ENCODE measurements at places on chromosomes 12 and 14.

DNA sequence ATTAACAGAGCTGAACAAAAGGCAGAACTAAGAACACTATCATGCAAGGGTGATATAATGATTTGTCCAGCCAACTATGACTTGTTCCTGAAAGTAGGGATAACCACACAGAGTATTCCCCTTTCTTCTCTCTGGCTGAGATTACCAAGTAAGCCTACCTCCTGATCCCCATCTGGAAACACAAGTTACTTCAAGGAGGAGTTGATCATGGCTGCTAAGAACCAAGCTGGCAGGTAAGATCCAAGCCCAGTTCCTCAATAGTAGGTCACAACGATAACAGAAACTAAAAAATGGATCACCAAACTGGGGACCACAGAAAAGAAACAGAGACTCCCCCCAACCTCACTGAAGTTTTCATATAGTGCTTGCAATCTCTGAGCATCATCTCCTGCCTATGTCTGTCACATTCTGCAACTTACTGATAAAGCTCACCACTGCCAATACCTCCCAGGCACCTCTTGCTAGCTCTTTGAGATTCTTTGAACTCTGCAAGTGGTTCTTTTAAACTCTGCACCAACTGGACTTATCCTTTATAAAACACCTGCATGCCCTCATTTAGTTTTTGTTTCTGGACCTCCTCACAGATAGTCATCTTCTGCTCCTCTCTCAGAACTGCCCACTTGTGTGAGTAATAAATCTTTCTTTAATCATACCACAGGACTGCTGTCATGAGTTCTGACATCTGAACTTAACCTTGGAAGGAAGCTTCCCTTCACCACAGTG is 76.6 kb downstream of the LRP6 start:
- DNase-seq: no peak

GRCh38 chr14:64158608-64159007 is 135.6 kb downstream of the ESR2 start:
- no peak for DNase-seq

GRCh38 chr12:48815126-48816110 is 2.9 kb upstream of the CACNB3 start:
- DNase-seq: peak; percentile 90

- DNase-seq: no peak
Measured at GRCh38 chr12:116675339-116676107, 62.3 kb downstream of the SPRING1 start.

GRCh38 chr12:124392271-124392666 is 97.4 kb downstream of the RFLNA start:
- peak; percentile 71 for DNase-seq

DNA sequence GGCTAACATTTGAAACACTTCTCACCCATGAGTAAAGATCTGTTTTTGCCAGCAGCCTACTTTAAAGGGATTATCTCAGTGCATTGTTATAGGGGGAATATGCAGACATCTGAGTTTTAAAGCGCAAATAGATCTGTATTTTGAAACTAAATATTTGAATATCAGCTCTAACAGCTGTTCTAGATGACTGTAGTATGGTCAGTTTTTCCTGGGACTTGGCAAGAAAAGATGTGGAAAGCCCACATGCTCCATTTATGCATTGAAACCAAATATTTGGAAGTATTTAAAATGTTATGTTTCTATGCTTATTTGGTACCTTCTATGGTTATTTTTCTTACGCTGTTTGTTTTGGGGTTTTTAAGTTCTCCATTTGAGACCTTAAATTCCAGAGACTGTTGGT is 41.7 kb downstream of the RIC8B start:
- DNase-seq: no peak

DNA sequence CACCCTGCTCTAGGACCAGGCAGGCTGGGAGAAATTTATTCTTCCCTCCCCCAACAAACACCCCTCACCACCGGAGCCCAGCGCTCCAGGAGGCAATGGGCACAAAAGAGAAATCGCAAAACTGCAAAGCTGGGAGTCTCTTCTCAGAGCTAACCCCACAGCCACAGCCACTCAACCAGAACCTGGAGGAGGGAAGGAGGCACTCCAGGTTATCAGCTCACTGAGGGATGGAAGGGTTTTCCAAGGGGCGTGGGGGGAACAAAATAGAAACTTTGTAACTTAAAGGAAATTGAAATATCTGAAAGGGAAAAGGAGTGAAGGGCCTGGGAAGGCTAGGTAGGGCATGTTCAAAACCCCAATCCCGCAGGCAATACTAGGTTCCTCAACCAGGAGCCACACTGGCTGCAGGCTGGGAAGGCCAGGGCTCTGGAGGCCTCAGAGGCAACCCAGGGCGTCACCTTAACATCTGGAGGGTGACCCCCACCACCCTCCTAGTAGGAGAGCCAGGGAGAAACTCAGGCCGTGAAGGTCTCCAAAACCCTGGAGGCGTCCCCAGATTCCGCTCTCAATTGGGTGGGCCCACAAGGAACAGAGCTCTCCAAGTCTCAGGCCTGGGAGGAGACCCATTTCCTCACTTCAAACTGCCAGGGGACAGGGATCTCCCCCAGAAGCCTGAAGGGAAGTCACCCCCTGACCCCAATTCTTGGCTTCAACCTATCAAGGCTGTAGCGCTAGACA is 3.2 kb downstream of the KDM2B start:
- no peak for DNase-seq

DNA sequence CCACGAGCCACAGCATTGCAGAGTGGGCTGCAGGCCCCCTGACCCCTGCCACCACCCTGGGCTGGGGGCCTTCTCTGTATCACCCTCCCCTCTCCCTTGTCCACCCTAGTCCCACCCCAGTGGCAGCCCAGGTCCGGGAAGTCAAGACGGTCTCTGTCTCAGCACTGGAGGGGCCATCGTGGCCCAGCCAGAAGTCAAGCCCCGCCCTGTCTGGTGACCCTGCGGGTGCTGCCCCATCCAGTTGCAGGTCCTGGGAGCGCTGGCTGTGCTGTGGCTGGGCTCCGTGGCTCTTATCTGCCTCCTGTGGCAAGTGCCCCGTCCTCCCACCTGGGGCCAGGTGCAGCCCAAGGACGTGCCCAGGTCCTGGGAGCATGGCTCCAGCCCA is 2.7 kb downstream of the PLD4 start:
- DNase-seq: no peak

DNA sequence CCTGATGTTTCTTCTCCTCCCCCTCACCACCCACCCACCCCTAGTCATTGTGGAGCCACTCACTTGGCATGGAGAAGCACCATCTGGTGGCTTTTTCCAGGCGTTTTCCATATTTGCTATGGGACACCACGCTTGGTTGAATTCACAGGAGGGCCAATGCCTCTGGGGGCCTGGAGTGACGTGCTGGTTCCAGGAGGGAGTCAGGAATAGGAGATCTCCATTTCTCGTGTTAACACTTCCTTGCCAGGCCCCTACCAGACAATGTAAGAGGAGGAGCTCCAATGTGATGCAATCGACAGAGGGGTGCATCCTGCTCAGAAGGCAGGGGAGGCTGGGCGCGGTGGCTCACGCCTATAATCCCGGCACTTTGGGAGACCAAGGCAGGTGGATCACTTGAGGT is 21.6 kb upstream of the TESC start:
- DNase-seq: no peak

DNA sequence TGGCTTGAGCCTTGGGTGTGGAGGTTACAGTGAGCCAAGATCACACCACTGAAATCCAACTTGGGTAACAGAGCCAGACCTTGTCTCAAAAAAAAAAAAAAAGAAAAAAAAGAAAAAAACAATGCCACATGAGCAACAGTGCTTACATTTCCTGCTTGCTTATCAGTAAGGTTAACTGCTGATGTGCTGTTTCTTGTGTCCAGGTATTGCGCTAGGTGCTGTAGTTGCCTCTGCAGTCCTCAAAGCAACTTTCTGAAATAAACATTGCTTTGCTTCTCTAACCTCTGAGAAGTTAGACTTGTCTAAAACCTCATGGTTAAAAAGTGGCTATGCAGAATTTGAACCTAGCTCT is 24.7 kb downstream of the RNF34 start:
- DNase-seq: no peak

GRCh38 chr12:128754275-128754674 is 69.5 kb downstream of the SLC15A4 start:
- no peak for DNase-seq

GRCh38 chr12:105040476-105040875 is 43.8 kb downstream of the ALDH1L2 start:
- no peak for DNase-seq

DNA sequence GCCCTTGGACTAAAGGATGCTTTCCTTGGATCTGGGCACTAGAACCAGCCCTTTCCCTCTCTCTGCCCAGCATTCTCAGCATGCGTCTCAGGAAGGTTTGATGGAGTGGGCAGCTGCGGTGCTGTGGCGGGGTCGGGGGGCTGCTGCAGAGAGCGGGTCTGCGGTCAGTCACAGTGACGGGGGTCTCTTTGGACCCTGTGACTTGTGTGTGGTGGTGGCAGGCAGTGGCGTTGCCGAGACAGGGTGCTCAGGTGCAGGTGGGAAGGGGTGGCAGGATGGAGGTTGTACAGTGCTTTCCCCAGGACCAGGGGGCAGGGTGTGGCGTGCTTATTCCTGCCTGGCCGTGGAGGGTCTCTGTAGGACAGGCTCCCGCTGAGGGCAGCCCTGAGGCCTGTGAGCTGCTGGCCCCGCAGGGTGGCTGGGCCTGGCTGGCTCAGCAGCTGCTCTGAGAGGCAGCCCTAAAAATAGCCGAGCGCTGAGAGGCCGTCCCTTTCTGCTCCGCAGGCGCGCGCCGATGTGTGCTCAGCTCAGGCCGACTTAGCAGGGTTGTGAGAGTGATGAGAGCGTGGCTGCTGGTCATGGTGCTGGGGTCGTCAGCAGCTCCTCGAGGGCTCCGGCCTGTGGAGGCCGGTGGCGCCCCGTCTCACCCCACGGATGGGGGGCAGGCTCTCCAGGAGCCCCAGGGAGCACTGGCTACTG is 9.7 kb downstream of the PACS2 start:
- DNase-seq: no peak

Measured in right cardiac atrium (tissue), 5 donors.